ENCODE measurements at places on chromosomes 4 and X. TPM values are rescaled to one million over a fixed set of nuclear protein-coding genes. Genes with fewer than 3 reads are reported as not detected.

DNA sequence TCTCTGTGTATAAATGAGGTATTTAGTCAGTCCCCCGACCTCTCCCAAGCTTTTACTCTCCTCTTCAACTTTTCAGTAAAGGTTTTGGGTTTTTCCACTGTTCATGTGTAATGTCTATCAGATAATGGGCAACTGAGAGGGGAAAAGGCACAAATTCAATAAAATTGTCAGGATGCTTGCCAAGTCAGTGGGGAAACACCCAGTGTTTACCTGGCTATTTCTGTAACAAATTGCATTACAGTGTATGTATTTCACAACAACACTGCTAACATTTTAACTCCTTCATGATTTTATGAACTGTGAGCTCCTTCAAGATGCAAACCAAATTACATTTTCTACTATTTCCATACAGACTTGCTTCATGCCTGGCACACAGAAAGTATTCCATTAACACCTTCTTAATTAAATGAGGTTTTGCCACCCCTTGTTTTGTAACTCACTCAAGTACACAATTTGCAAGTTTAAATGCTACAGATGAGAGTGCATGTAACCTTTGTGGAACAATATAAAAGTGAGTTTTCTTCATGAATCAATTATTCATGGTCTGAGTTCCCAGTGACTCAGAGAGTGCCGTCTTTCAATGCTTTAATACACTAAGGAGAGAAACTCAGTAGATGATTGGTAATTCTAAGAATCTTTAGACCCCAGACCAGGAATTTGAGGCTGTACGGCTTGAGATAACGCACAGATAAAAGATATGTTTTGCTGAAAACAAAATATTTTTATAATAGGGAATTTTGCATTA, 149.8 kb upstream of the TLL1 start:
- no peak for DNase-seq

DNA sequence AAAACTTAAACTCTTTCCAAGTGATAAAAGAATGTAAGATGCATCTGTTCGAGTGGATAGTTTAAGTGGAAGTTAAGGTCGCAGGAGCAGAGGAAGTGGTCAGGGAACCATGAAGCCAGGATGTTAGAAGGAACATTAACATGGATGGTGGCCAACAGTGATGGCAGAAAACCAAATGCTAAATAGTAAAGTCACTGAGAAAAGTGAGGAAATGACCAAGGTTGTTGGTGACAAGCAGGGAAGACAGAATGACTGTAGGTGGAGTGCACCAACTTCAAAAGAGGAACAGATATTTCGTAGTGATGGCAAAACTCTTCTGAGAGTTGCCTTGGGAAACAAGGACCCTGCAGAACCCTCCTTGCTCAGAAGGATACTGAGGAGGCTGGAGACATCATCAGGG, 226.2 kb downstream of the PALLD start:
- DNase-seq = peak; percentile 31

DNA sequence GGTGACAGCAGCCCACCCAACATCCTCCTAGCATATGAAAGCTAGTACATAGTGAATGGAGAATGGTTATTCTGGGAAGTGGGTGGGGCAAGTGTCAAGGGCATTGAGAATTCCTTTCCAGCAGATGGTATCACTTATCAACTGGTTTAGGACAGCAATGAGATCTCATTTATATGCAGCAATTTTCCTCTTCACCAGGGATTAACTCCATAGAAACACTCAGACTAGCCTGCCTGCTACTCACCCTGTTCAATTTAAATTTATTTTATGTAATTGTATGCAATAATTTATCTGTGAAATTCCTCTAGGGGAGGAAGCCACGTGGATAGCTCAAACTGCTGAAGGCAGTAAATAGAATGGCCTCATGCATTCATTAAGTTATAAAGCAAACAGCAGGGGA, 101.6 kb upstream of the MID1IP1 start:
- no peak for DNase-seq

- no peak for DNase-seq
These were observed 27.7 kb downstream of the PAK3 start for GRCh38 chrX:111123606-111124179.

Gene IQCM
- total RNA-seq = not detected

DNA sequence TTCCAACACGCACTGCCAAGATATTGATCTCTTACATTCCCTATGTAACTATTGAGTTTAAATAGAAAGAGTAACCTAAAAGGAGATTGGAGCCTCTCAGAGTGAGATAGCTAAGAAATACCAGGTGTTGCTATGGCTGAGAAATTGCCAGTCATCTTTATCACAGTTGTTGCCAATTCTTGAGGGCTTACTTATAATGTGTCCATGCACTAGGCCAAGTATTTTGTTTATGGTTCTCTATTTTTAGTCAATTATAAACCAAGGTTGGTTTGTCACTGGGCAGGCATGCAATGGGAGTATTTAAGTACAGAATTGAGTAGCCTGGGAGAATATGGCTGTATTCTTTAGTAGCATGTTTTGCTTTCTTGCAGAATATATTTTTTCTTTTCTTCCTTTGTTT, 201.6 kb downstream of the TEX13A start:
- DNase-seq = no peak

Data from heart left ventricle (tissue), 16 donors.